Brain microvascular endothelial cell (primary cell): ENCODE measurements at places on chromosomes 2 and 18.

DNA sequence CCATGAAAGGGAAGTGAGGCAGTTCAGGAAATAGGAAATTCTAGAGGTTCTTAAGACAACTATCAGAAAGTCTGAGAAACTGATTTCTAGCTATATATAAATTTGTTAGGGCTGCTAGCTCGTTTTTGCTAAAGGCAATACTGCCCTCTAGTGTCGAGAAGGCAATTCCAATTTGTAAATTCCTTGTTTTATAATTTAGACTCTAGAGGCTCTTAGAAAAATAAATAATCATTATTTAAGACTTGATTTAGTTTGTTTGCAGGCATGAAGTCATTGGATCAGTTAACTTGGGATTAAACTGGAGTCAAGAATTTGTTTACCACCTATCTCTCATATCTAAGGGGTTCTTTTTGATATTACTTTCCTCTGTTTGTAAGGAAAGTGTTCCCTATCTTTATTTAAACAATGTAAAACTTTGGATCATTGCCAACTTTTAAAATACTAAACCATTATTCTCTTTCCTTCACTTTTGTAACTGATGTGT is 66.2 kb downstream of the ACVR2A start:
- peak; percentile 54 for DNase-seq

- no peak for DNase-seq
Measured at GRCh38 chr2:230827774-230828271, 36.9 kb upstream of the ITM2C start.

GRCh38 chr2:5942204-5942603 is 250.0 kb downstream of the SOX11 start:
- DNase-seq = no peak

DNA sequence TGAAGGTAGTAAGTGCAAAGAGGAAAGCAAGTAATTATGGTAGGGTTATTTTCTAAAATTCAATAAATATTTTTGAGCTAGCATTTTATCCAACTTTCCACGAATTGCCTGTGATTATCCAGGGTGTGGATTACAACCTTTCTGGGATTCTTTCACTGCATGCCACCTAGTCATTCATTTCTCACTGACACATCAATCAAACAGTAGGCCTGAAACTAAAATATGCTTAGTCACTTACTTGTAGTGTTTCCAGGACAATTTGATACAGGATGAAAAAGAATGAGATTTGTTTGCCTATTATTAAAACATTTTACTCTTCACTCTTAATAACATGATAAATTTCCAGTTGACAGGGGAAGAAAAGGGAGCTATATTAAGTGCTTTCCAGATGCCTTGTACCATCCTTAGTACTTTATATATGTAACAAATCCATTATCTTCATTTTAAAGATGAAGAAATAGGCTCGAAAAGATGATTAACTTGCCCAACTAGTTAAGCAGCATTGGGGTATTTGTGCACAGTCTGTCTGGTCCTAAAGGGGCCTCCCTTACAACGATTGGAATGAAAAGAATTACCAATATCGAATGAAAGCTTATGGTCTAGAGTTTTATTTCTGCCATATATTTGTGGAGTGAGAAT is 70.4 kb downstream of the KCTD1 start:
- DNase-seq = no peak

DNA sequence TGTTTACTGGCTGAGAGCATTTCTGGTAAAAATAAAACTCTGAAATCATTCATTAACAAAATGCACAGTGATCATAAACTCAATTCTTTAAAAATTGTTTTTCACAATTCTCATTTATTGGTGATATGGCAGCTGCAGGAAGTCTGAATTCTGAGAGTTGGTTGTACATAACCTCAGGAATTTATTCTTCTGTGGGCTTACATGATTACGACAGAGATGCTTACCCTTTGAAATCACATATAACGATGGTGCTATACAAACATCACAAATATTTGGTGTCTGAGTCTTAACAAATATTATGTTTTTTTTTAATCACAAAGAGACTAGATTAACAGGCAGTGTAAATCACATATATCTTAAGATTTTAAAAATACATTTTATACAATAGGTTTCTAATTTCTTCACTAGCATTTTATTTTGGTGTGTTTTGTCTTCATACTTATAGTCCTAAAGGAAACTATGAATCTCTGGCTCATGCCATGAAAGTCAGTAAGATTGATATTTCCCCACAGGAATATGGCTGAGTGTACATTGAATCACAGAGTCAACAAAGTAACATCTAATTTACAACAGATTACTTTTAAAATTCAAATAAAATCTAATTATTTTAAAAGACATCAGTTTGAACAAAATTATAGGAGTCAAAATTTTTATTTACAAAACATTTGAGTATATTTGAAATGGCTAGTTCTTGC is 318.8 kb upstream of the THUMPD2 start:
- peak; percentile 66 for DNase-seq

DNA sequence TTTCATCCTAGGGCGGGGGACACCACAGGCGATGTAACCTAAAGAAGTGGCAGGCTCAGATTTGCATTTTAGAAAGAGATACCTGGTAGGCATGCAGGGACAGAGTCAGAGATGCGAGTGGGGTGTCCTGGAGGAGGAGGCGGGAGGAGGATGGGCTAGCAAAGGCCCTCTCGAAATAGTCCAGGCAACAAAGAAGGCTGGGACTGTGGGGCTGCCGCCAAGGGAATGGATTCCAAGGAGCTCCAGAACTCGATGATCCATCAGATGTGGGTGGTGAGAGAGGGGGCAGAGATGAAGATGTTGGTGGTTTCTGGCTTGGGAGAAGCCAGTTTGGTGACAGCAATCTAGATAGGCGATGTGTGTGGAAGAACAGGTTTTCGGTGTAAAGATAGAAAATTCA is 12.5 kb upstream of the INPP5D start:
- DNase-seq = no peak

GRCh38 chr2:7133521-7133920 is 216.3 kb downstream of the RNF144A start:
- peak; percentile 45 for DNase-seq

DNA sequence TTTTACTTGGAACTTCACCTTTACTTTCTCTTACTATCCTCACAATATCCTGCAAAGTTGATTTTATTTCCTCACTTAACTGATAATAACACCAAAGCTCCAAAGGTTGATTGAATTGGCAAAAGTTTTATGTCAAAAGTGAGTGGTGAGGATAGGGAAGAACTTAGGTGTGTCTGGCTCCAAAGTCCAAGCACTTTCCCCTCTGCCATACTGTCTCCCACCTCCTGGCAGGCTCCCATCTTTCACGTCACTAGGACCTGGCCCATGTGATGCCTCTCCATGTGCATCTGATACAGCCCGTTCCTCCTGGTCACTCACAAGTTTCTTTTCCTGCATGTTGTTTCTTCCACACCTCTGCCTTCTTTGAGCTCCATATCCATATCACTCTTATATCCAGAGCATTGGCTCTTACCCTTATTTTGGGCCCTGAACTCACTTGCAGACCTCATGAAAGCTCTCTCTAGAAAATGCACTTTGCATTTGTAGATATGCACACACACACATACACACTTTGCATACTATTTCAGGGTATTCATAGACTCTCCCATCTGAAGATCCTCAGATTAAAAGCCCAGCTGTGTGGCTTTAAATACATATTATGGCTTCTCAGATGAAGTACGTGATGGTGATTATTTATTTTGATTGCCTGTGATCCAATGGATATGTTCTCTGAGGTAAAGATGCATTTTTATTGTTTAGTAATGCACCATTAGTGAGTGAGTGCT is 12.3 kb downstream of the MEP1B start:
- DNase-seq = no peak

DNA sequence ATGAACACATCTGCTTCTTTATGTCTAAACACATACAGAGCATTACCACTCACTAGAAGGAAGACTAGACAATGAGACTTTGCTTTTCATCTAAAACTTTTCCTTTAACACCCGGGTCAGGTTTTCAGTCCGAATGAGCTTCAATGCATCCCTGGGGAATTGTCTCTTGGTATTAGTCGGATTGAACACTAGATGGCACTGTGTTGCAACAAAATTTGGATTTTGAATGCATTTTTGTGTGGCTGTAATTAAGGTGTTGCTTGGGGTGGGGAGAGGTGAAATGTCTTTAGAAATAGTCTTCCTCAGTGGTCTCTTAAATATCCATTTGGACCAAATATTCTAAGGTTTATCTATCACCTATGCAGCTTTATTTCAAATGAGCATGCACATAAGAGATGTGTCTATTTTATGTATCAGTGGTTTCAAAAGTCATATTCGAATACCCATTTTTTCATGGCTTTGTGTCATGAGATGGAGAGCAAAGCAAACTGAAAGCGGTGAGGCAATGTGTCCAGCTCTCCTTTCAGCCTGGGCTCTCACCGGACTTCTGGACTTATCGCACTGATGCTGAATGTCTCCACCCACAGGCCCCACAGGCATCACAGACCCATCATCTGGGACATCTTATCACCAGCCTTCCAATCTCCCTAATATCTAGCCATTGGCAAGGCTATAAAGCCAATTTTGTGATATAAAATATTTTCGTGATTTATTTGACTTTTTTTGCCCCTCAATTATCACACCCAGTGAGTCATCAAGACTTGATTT is 510.3 kb downstream of the RNF144A start:
- DNase-seq = peak; percentile 35

DNA sequence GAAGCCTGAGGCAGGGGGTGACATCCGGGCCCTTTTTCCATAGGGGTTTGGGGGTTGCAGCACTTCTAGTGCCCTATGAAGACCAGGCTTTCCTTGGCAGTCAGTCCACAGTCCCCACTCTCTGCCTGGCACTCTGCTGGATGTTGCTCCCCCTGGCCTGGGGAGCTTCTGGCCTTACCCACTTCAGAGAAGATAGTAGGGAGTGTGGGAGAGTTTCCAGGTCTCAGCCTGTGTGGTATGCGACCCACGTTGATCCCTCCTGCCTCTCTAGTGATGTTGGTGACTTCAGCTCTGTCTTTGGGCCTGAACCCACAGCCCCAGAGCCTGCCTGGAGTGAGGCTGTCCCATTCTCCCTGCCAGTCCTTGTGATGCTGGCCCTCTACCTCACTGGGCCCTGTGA is 105.6 kb downstream of the STPG4 start:
- no peak for DNase-seq

- DNase-seq = no peak
Measured at GRCh38 chr2:167637741-167638140, 609.7 kb downstream of the STK39 start.

DNA sequence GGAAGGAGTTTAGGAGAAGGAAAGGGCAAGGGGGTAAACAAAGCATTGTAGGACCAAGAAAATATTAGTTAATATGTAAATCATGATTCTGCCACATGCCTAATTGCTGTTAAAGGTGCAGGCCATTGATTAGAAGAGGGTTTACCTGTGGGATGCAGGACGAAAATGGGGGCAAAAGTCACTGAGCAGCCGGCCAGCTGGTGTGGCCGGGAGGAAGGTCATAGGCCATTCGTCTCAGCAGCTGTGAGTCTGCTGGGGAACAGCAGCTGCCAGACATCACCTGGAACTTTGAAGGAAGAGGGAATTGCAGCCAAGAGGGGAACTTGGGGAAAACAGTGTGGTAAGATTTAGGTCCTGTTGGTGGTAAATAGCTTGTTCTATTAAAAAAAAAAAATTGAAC is 184.4 kb downstream of the DYSF start:
- no peak for DNase-seq

- no peak for DNase-seq
Measured at GRCh38 chr2:181063696-181064095, 83.3 kb downstream of the UBE2E3 start.

DNA sequence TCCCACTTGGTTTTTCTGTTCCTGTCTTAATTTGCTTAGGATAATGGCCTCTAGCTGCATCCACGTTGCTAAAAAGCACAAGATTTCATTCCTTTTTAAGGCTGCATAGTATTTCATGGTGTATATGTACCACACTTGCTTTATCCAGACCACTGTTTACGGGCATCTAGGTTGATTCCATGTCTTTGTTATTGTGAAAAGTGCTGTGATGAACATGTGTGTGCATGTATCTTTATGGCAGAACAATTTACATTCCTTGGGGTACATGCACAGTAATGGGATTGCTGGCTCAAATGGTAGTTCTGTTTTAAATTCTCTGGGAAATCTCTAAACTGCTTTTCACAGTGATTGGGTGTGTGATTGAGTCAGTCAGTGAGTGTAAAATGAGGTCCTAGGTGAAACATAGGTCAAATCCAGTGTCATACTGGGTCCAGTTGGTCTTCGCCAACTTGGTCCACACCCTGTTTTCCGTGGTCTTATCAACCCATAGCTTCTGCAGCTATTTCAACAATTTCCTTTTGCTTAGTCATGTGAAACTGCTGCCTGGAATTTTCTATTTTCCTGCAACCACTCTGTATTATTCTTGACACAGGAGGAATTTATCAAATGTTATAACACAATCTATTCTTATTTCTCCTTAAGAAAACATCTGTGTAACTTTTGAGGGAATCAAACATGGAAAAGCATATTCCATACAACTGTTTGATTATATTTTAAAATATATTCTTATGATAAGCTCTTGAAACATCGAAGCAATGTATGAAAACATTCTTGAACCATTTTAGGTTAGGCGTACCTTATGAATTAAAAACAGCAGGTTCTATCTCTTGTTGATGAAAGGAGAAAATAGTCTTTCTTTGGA is 82.9 kb downstream of the ADCYAP1 start:
- DNase-seq = peak; percentile 58

DNA sequence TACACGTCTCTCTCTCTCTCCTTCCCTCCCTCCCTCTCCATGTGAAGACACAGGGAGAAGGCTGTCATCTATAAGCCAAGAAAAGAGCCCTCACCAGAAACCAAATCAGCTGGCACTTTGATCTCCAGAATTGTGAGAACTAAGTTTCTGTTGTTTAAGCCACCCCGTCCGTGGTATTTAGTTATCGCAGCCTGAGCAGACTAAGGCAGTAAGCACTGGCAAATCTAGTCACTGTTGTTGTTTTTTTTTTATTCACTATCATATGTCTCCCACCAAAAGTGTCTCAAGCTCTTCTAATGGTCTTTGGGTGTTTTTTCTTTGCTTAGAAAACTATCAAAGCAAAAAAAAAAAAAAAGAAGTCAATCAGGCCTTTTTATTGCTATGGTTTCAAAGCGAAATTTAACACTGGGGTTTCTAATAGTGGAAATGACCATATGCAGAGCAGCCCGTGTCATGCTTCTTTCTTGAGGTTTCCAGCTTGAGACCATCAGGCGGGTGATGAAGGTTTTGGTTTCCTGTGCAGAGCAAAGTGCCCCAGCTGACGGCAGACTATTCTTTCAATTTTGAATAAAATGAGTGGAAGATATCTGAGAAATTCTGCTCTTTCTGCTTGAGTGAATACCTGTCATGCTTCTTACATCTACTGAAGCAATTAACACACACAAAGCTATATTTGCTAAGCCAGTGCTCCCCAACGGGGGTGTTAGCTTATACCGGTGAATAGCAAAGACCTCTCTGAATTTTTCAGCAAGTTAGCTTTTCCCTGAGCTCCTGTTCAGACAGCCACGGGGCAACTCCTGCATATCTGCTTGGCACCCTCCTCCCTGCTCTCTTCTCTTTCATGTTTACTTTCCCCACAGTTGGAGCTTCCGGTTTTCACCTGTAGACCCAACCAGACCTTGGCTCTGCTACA is 394.1 kb upstream of the ATP5MC3 start:
- DNase-seq = no peak

DNA sequence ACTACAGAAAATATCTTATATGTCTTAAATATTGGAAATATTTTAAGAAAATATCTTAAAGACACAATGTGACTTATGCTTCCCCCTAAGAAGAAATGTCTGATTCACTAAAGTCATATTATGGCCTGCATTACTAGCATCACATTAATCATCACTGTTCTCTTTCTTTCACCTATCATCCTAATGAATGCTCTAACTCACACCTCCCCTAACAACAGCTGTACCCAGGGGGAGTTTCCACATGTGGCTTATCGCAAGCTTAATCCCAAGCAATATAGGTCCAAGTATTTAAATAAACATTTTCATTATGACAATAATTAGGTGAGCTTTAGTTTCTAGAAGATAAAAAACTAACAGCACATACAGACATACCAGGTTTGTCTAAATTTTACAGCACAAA is 39.6 kb downstream of the REV1 start:
- no peak for DNase-seq
